ENCODE measurements at places on chromosomes 6 and 20.

GRCh38 chr20:61964675-61965605 is 100.7 kb downstream of the TAF4 start:
- no peak for DNase-seq

DNA sequence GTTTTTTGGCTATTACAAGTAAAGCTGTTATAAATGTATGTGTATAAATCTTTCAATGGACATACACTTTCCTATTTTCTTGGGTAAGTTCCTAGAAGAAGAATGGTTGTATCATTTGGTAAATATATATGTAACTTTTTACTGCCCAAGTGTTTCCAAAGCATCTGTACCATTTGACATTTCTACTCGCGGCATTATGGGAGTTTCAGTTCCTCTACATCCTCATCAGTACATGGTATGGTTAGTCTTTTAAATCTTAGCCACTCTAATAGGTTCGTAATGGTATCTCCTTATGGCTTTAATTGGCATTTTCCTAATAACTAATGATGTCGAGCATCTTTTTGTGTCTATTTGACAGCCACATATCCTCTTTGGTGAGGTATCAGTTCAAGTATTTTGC is 12.9 kb downstream of the SNPH start:
- no peak for DNase-seq

- no peak for DNase-seq
Measured at GRCh38 chr20:7850775-7851490, 89.3 kb downstream of the HAO1 start.

- DNase-seq = no peak
Measured at GRCh38 chr20:4533368-4534133, 188.2 kb upstream of the PRND start.

DNA sequence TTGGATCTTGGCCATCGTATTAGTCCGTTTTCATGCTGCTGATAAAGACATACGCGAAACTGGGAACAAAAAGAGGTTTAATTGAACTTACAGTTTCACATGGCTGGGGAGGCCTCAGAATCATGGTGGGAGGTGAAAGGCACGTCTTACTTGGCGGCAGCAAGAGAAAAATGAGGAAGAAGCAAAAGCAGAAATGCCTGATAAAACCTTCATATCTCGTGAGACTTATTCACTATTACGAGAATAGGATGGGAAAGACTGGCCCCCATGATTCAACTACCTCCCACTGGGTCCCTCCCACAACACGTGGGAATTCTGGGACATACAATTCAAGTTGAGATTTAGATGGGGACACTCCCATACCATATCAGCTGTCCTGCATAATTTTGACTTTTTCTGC is 20.1 kb upstream of the REPS1 start:
- DNase-seq = no peak

DNA sequence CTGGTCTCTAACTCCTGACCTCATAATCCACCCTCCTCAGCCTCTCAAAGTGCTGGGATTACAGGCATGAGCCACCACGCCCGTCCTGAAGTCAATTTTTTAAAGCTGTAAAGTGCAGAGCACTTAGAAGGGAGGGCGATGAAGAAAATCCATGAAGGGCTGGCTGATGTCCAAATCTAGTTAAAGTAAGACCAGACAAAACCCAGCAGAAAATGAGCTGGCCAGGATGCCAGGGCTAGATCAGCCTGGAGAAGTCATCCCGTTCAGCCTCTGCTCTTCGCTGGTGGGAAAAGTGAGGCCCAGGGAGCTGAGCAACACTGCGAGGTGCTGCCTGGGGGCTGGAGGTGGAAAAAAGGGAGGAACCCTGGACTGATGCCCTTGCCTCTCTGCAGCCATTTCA is 3.1 kb downstream of the BPIFB4 start:
- no peak for DNase-seq

DNA sequence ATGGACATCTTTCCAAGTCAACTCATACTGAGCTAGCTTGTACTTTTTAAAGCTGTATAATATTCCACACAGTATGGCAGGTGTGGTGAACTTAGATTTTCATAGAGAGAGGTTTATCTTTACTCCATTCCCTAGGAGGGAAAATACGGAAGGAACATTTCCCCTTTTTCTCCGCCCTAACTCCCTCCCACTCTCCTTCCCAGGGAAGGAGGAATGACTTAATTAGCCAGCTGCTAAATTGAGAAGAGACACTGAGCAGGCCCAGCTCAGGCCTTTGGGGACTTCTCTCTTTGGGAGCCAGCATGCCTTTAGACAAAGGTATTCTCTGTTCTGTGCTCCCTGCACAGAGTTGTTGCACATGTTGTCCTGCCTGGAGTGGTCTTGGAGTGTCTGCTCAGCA is 46.1 kb downstream of the MBOAT1 start:
- DNase-seq = no peak

All from activated CD4-positive, alpha-beta T cell treated with anti-CD3 and anti-CD28 coated beads, Interleukin-2, amount 50 U/mL, for 4 hours (primary cell).